ENCODE measurements at places on chromosomes 2 and 18.

- no peak for DNase-seq
Measured at GRCh38 chr2:15889442-15890123, 50.8 kb upstream of the MYCN start.

- no peak for DNase-seq
Measured at GRCh38 chr2:174343623-174344455, 9.1 kb downstream of the SP9 start.

- DNase-seq: peak; percentile 77
Measured at GRCh38 chr2:27016801-27017325, 15.9 kb upstream of the TMEM214 start.

GRCh38 chr2:112065966-112066365 lies 10.9 kb downstream of the TMEM87B start:
- DNase-seq: no peak

- DNase-seq: no peak
Measured at GRCh38 chr2:117512307-117512706, 302.2 kb upstream of the DDX18 start.

DNA sequence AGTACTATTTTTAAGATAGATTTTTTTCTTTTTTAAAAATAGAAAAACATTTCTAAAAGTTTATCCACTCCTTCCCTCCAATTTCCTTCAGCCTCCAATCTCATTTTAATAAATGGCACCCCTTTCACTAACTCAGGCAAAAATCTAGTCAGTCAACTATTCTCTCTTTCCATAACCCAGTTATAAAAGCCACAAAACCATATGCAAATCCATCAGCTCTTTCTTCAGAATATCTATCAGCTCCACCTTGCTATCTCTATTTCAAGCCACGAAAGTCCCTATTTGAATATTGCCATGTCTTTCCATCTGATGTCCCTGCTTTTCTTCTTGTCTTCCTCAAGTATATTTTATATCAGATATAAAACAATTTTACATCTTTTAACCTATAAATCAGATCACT lies 397.1 kb downstream of the ERBB4 start:
- DNase-seq: no peak

DNA sequence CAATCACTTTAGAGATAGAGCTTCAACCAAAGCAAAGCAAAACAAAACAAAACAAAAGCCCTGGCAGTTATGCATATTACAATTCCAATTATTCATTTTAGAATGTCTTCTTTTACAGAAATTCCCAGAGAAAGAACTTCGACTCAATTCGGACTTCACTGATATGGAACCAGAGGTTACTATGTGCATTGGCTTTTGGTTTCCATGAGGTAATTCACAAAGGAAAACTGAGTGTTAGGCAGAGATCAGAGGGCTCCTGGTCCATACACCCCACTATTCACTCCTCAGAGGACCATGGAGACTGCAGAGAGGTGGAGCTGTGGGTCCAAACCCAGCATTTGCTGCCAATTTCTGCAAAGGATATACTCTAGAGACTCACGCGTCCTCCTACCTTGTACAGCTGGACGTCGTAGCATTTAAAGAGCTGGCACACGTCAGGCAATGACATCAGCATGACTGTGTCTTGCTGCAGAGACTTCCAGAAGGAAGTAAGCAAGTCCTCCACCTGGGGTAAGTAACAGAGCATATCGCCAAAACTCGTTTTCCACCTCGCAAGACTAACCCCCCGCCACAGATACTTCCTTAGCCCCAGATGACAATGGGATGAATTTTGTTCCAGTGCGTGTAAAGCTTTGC lies 31.3 kb upstream of the CREG2 start:
- no peak for DNase-seq

GRCh38 chr2:105803337-105803736 lies 58.6 kb downstream of the NCK2 start:
- DNase-seq: no peak

- no peak for DNase-seq
Measured at GRCh38 chr18:68944330-68944729, 146.4 kb downstream of the CCDC102B start.

- DNase-seq: no peak
Measured at GRCh38 chr2:161952783-161953191, 121.2 kb downstream of the DPP4 start.

- DNase-seq: no peak
Measured at GRCh38 chr2:27099334-27099955, 12.9 kb downstream of the KHK start.

- DNase-seq: no peak
Measured at GRCh38 chr2:39603436-39603835, 62.3 kb upstream of the TMEM178A start.

DNA sequence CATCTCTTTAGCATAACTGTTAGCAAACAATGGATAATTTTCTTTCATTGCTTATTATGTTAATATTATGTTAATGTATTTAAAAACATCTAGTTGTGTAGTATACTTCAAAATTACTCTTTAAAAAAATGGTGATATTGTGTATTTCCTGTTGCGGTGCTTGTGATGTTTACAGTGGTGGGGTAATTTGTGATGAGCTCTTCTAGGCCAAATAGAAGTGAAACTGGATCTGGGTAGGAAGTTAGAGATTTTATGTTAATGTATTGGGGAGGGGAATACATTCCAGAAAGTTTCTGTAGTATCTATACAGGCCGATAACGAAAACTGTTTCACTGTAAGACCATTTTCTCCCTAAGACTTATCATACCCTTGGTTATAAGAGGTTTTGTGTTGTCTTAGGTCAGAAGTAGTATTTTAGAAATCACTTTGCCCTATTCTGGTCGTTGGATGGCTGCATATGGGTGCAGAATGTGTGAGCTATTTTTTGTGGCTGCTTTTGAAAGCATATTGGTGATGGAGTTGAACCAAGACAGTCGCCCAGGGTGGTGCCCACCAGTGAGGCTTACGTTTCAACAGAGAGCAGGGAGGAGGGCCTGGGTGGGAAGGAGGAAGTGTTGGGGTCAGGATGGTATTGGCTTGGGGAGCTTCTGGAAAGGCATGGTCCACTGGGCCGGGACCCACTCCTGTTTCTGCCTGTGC lies 5.8 kb downstream of the TSHZ1 start:
- peak; percentile 15 for DNase-seq

GRCh38 chr2:150109912-150110311 lies 377.6 kb downstream of the RND3 start:
- no peak for DNase-seq

- DNase-seq: no peak
Measured at GRCh38 chr2:148888986-148889385, 14.0 kb downstream of the KIF5C start.

GRCh38 chr2:159444754-159445153 lies 158.3 kb upstream of the WDSUB1 start:
- no peak for DNase-seq

DNA sequence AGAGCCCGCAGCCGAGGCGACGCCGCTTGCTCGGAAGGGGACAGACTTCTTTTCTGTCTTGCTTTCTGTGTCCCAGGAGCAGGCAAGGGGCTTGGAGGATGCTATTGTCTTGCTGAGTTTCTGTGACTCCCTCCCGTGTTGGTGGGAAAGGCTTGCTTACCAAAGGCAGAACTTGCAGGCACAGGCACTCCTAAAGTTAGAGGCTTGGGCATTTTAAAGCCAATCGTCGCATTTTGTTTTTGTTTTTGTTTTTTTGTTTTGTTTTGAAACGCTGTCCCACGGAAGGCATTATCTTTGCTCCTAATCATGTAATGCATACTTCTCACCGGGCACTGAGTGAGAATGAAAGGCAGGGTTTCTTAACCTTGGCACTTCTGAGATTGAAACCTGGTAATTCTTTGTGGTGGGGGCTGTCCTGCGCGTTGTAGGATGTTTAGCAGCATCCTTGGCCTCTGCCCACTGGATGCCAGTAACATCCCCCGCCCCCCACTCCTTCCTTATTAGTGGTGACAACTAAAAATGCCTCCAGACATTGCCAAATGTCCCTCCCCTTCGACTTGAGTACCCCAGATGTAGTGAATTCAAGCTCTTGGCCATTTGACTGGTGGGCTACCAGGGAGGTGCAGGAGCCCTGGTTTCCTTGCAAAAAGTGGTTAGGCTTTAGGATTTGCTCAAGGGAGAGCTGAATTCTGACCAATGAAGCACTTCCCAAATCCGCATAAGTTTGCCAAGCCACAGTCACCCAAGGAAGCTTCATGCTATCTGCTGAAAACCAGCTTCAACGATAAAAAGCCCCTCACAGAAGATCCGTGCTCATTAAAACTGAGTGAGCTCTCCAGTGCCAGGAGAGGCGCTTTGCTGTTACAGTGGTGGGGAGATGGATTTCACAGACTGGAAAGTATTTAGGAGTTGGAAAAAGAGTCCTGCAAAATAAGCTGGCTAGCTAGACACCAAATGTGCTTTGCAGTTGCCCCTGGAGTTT lies 1.2 kb downstream of the ANTXR1 start:
- DNase-seq: peak; percentile 40

DNA sequence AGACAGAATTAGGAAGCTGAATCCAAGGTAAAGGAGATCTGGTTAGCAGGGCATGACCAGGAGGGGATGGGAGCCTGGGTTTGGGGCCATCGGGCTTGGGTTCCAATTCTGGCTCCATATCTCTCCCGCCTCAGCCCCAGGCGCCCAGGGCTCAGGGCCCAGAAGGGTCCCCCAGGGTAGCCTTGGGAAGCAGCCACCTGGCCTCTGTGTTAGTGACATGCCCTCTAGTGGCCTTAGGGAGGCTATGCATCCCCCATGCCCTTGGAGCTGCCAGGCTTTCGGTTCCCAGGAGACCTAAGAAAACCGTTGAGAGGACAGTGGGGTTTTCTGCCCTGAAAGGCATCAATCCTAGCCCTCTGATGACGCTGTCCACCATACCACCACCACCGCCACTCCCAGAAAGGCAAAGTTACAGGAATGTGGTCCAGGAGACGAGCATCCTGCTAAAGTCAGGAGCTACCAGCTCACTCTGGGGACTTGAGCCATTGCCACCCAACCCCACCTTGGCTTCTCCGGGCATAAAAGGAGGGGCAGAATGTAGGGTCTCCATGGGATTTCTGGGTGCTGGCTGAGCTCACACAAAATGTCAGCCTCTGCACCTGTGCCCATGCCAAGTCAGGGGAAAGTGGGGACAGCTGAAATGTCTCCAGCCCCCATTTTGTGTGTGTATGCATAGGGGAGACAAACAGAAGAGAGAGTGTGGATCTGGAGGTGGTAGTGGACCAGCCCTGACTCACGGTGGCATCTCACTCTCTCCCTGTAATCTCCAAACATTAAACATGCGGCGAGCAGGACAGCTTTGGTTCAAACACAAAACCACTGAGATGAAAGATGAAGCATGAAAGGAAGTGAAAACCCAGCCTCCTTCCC lies 56.5 kb downstream of the EMX1 start:
- peak; percentile 46 for DNase-seq

- peak; percentile 71 for DNase-seq
Measured at GRCh38 chr2:39437522-39438296, 624 bp upstream of the MAP4K3 start.

Data from HAP-1 (cell line).